DMS 273 treated with DMSO at 0.1 percent for 48 hours (cell line): ENCODE measurements at places on chromosomes 2 and 18.

- no peak for DNase-seq
These were observed 157.4 kb downstream of the LTBP1 start for GRCh38 chr2:33104052-33104623.

GRCh38 chr2:154978710-154979109 lies 280.2 kb downstream of the KCNJ3 start:
- DNase-seq: no peak

DNA sequence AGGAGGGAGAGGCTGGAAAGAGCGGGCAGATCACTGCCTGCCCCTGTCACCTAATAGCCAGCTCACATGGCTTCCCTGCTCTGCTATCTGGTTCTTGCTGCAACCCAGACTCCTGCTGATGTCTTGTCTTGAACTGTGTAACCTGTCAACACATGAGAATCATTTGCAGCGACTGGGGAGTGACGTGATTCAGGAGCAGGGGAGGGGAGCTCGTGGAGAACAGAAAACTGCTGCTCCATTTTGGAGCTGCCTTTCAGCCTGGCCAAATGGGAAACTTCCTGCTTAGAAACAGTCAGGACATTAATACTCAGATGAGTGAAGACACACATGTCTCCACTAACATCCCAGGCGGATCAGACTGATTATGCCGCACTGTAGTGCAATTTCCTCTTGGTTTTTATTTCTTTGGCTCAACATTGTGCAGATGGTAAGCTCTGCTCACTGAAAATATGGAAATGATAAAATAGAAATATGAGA lies 38.1 kb downstream of the RPL37A start:
- DNase-seq: peak; percentile 11

DNA sequence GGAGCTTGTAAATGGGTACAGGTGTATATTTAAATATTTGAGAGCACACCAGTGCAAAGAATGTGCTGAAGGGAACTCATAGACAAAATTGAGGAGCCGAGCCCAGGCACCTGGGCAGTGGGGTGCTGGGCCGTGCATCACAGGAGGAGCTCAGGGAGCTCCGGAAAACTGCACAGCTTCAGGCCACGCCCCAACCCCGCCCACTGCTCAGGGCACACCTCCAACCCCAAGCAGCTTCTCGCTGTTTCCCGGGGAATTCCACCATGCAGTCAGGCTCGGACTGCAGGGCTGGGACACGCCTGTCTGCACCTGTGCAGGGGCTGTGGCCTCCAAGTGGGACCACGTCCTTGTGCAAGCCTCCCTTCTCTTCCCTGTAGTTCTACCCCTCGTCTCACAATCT lies 243.0 kb downstream of the HDAC4 start:
- DNase-seq: no peak

GRCh38 chr2:216717491-216717901 lies 22.1 kb upstream of the IGFBP5 start:
- no peak for DNase-seq

DNA sequence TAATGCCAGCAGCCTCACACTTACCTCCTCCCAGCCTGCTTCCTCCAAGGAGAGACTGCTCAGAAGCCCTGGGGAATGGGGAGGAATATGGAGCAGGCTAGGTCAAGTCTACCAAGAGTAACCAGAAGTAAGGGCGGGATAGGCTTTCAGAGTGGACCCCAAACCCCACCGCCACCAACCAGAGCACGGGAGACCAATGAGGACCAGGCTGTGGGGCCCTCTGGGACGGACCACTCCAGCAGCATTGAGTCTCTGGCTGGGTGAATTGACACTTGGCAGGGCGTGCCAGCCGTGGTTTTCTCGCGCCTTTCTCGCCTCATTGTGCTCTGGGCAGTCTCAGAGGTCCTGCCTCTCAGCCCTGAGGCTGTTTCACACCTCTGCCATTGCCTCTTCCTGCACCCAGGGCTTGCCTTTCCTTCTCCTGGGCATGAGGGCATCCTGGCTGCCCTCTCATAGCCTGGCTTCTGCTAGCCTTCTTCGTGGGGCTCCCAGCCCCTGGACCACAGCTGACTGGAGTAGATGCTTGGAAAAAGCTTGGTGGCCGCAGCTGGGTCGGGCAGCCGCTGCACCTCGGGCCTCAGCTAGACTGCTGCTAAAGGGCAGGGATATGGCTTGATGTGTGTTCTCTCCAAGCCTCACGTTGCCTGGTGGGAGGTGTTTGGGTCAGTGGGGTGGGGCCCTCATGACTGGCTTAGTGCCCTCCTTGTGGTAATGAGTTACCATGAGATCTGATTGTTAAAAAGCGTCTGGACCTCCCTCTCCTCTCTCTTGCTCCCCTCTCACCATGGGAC lies 40.5 kb upstream of the HS6ST1 start:
- DNase-seq: no peak

DNA sequence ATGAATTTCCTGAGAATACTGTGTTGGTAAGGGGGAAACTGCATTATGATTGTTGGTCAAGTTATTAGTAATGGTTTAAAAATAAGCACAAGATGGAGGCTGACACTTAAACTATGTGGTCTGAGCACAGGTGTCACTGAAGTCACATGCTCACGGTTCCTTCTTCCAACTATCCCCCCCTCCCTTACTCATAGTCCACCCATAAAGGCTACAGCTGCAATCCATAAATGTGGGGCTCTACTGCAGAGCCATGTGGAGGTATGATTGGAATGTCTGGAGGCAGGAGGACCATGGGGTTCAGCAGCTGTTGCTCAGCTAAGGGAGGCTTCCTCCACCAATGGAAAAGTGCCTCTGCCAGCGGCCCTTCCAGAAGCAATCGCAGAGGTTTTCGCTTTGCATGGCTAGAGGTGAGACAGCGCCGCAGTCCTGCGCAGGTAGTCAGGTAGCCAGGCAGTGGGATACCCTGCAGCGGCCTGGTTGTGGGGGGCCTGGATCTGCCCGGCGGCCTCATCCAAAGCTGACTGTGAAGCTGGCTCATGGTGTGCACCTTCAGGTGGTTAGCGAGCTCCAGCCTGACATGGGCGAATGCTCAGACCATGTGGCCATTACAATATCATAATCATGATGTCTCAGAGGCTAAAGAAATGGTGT lies 249.6 kb downstream of the DCDC2C start:
- no peak for DNase-seq

GRCh38 chr2:219831957-219832356 lies 204.5 kb downstream of the SLC4A3 start:
- DNase-seq: no peak

DNA sequence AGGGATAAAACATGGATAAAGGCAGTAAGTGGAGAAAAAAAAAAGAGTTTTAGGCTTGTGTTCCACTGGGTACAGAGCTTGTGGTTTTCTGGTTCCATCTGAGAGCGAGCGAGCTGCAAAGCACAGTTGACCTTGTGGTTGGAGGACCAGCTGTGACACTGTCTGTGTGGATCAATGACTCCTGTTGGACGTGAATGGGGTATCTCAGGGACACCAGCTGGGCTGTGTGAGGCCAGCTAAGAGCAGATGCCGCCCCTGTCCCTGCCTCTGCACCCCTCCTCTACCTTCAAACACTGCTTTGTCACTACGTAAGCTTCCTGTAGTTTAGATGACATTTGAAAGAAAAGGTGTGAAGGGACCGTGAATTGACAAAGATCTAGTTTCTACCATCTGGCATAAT lies 67.8 kb downstream of the QPCT start:
- DNase-seq: no peak

DNA sequence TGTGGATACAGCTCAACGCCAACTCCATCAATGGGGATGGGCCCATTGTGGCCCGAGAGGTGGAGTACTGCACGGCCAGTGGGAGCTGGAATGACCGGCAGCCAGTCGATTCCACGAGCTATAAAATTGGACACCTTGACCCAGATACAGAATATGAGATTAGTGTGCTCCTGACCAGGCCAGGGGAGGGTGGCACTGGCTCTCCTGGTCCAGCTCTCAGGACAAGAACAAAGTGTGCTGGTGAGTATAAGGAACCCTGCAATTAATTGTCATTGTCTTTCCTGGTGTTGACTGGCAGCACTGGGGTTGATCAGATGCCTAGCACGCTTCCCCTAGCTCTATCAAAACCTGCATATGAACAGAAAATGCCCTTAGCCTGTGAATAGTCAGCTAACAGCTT lies 388.1 kb downstream of the PTPRM start:
- no peak for DNase-seq

DNA sequence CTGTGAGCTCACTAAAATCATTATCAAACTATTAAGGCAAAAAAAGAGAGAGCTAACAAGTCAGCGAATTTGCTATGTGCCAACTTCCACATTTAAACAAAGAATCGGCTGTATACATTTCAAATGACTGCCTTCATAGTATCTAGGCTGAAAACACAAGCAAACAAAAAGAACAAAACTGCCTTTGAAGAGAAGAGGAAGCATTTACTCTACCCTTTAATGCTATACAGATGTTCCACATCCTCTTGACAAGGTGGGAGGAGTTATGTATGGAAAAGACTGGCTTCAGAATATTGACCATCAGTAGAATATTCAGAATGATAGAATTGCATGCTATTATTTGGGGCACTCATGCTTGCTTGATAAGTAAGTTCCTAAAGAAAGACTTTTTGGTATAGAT lies 741.7 kb downstream of the PLCL1 start:
- DNase-seq: no peak

- no peak for DNase-seq
These were observed 331.1 kb upstream of the SLC14A2 start for GRCh38 chr18:45284174-45284573.

GRCh38 chr18:27717250-27717649 lies 459.7 kb downstream of the CDH2 start:
- DNase-seq: no peak

- no peak for DNase-seq
These were observed 25.0 kb downstream of the SPP2 start for GRCh38 chr2:234075518-234075915.

GRCh38 chr2:70673041-70673647 lies 94.9 kb downstream of the ADD2 start:
- peak; percentile 81 for DNase-seq

GRCh38 chr2:200797242-200797770 lies 14.4 kb upstream of the BZW1 start:
- DNase-seq: no peak

- DNase-seq: no peak
These were observed 39.8 kb upstream of the CABLES1 start for GRCh38 chr18:23095463-23095862.

- DNase-seq: peak; percentile 44
These were observed at the start of gene LYPD6 for GRCh38 chr2:149330127-149331022. TSS of gene LYPD6 (plus strand) at chr2:149330587. CDS start at chr2:149437709, 107,122 bp downstream.

DNA sequence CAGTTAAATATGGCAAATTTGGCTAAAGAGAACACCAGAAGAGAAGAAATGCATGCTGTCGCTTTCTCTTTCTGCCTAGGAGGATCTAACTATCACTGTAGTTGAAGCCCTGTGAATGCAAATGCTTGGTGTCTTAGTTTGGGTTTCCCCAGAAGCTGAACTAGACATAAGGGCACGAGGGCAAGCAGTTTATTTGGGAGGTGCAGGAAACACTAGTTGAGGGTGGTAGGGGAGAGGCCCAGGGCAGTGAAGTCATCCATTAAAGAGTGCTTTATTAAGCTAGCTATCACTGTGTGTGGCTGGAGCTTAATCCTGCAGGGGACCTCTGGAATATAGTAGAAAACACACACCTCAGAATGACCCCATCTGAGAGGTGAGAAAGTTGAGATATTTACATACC lies 639.8 kb upstream of the ZEB2 start:
- DNase-seq: no peak

DNA sequence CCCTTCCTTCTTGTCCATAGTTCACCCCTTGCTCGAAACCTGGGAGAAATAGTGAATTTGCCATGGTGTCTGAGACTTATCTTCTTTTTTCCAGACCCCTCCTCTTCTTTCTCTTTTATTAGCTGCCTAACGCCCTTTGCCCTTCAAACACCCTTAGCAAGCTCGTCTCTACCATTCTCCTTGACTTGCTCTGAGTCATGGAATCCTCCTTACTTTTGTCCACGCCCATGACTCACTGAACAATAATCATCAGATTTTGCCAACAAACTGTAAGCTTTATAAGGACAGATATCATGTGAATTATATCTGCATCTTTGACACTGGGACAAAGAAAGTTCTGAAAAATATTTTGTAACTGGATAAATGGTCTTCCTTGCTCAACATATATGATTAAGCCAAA lies 67.1 kb upstream of the CNTNAP5 start:
- no peak for DNase-seq

DNA sequence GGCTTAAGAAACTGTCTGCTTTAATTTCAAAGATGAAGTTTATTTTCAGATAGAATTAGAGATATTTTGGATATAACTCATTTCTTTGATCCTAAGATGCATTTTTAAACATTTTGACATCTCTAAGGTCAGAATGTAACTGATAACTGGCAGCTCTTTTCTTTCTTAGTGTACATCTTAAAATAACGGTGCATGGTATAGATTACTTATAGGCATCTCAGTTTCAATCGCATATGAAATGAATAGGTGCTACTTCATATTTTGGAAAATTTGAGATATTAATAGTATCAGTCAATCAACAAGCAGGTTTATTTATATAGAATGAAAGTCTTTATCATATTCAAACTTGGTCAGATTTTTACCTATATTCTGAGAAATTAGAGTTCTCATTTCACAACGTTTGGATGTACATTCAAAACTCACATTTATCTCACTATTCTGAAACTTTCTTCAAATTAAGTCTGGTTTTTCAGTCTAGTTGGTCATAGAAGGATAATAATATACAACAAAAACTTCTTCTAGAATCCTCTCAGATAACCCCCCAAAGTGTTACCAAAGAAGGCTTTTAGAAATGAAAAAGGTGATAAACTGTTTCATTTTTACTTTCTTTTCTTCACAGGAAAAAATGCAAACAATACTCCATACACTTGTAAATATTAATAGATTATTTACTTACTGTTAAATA lies 122.8 kb upstream of the WDSUB1 start:
- DNase-seq: no peak

GRCh38 chr2:20174410-20174809 lies 50.5 kb downstream of the SDC1 start:
- no peak for DNase-seq

GRCh38 chr2:195562570-195563566 lies 94.2 kb upstream of the SLC39A10 start:
- DNase-seq: no peak

DNA sequence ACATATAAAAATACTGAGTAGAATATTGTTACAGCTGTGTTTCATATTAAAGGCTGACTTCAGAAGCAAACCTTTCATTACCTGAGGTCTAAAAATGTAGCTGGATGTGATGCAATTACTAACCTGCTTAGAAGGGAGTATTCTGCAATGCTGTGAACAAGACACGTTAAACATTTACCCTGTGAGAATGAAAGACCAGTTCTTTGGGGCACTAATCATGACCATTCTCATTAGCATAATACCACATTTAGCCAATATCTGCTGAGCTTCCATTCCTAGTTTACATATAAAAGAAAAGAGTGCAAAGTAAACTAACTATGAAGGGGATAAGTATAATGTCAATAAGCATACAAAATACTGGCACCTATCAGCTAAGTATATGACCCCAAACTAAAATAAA lies 784.0 kb upstream of the KLHL29 start:
- no peak for DNase-seq

GRCh38 chr2:84924173-84925106 lies 19.0 kb downstream of the TMSB10 start:
- DNase-seq: no peak

GRCh38 chr2:56211048-56211447 lies 27.3 kb downstream of the CCDC85A start:
- no peak for DNase-seq
